ENCODE measurements at places on chromosomes 2 and 18. TPM values are rescaled to one million over a fixed set of nuclear protein-coding genes. Genes with fewer than 3 reads are reported as not detected.

Gene SCN9A
- 6.8 TPM for total RNA-seq

- DNase-seq: no peak
These were observed 264.4 kb upstream of the REV1 start for GRCh38 chr2:99754210-99754609.

- no peak for DNase-seq
These were observed 49.8 kb upstream of the ANKRD62 start for GRCh38 chr18:12043811-12044210.

DNA sequence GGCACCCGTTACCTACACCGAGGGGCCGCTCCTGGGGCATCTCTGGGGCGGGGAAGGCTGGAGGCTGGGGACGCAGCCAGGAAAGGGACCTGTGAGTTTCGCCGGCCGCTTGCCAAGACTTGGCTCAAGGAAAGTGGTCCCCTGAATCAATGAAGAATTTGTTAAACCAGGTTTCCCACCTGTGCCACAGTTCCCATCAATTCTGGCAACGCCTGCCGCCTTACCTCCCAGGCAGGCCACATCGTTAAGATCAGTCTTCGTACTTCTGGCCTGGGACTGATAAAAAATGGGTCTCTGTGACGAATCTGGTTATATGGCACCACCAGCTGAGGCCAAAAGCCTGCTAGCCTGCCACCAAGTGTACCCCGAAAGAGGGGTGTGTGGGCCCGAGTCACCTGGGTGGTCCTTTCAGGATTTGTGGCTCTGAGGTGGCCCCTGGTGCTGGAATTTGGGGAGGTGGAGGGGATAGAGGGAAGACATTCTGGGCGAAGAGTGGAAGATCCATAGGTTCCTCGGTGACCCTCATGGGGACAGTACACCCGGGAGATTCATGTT is 789 bp upstream of the TGFA start:
- no peak for DNase-seq

- DNase-seq: no peak
These were observed 42.7 kb upstream of the TANK start for GRCh38 chr2:161117506-161117905.

GRCh38 chr18:73841661-73842060 is 306.0 kb downstream of the FBXO15 start:
- DNase-seq: no peak

DNA sequence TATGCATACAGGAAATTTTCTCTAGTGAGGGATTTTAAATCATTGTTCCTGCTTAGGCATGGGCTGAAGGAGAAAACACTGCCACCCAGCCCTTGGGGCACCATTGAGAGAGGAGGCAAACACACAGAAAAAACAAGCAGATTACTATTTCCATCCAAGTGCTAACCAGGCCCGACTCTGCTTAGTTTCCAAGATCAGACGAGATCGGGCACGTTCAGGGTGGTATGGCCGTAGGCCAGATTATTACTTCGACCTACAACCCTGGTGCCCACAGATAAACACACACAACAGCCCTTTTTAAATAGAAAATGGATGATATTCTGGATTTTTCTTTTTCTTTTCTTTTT is 45.4 kb upstream of the RHOB start:
- no peak for DNase-seq

GRCh38 chr2:131031431-131031841 is 61.8 kb downstream of the FAM168B start:
- no peak for DNase-seq

DNA sequence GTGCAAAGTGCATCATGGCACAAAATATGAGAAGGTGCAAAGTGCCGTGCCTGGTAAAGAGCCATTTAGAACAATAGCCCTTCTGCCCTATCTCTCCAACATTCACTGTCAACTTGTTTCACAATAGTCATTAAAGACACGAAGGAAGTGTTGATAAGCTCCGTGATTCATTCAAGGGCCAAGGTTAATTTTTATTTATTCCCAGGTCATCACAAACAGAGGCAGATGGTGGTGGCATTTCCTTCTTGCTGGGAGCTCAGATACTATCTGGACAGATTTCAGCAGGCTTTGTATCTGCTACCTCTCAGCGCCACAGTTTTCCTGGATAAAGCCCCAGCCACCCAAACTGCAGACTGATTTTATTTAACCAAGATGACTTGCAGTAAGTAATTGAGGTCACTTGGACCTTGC is 309.3 kb downstream of the ZNF521 start:
- peak; percentile 10 for DNase-seq

All from mucosa of gallbladder (tissue), 1 donor.